NCI-H2107 (cell line): ENCODE measurements at places on chromosomes 6 and 20.

DNA sequence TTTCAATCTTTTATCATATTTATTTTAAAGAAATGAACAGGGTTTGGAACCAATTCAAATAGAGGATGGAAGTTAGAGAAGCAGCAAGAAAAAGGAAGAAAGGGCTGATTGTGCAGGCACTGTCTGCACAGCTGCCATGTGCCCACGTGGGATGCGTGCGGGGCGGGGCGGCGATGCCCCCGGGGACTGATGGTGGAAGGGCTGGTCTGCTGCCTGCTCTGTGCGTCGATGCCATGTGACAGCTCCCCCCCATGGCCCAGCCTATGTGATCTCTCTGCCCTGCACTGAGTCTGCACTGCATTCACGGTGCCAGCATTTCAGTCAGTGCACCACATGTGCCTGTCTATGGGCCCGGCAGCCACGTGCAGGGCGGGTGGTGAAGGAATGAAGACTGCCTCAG is 96.4 kb downstream of the IRF4 start:
- no peak for DNase-seq

DNA sequence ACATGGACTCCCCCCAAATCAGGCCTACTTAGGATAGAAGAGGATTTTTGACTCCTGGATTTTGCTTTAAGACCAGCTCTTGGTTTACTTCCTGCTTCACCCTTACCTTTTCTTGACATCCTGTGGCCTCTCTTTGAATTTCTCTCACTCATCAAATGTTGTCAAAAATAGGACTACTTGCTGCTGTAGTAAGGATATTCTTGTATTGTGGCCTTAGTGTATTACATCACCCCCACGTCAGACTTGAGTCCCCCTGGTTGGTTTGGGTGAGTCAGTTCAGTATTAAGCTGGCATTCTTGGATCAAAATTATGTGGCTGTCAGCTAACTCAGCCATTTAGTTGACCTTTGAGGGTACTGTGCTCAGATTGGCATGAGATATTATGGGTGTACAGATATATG is 1.1 kb downstream of the TPX2 start:
- DNase-seq: no peak

GRCh38 chr6:14919038-14919670 is 326.7 kb upstream of the JARID2 start:
- no peak for DNase-seq

DNA sequence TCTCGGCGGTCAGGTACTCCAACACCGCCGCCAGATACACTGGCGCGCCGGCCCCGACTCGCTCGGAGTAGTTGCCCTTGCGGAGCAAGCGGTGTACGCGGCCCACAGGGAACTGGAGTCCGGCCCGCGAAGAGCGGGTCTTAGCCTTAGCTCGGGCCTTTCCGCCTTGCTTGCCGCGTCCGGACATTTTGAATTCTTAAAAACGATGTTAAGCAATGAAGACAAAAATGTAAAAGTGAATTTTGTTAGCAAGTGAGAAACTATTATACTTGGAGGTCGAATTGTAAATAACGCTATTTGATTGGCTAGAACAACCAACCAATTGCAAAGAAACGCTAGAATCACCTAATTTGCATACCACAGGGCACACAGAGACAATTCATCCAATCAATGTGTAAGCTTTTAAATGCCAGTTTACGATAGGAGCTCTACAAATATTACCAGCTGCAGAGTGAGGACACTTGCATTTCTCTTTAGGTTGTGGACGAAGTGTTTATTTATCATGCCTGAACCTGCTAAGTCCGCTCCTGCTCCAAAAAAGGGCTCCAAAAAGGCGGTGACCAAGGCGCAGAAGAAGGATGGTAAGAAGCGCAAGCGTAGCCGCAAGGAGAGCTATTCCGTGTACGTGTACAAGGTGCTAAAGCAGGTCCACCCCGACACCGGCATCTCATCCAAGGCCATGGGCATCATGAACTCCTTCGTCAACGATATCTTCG is 112.0 kb downstream of the HFE start:
- DNase-seq: peak; percentile 58

DNA sequence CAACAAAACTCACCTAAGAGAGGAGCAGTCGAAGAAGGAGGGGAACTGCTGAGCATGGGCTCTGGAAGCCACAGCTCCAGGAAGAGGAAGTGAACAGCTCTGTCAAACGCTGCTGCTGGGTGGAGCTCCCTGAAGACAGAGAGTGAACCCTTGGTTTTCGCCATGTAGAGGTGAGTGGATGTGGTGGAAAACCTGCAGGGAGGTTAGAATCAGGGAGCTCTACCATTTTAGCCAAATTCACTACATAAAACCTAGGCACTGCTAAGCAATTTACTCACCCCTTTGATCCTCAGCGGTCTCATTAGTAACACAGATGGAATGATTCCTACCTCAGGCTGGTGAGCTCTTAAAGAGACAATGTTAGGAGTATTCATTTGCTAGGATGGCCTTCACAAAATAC is 19.4 kb upstream of the TFAP2A start:
- no peak for DNase-seq

DNA sequence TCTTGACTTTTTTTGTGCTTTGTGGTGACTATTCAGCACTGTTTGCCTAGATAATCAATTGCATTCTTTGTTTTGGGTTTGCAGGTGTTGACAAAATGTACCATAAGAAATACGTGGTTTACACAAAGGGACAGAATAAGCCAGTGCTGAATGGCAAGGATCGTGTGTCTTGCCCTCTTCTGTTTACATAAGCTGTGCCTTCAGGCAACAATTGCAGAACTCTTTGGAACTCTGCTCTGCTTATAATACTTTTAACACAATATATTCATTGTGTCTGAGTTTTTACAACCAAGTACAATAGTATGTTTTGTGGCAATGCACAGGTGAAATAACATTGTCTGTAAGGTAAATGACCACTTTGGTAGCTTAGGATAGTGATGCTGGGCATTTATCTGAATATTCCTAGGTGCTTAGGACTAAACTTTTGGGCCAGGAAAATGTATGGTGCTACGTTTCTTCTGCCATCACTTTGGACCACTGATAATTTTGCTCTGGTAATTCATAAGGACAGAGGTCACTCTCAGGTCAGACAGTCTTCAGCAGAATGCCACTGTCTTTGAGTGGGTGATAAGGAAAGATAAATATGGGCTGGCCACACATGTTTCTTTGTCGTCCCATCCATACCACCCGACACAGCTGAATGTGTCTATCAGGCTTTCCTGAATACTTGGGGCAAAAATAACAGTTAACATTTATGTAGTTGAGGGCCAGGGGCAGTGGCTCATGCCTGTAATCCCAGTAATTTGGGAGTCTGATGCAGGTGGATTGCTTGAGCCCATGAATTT is 344.6 kb upstream of the IMPG1 start:
- DNase-seq: no peak

DNA sequence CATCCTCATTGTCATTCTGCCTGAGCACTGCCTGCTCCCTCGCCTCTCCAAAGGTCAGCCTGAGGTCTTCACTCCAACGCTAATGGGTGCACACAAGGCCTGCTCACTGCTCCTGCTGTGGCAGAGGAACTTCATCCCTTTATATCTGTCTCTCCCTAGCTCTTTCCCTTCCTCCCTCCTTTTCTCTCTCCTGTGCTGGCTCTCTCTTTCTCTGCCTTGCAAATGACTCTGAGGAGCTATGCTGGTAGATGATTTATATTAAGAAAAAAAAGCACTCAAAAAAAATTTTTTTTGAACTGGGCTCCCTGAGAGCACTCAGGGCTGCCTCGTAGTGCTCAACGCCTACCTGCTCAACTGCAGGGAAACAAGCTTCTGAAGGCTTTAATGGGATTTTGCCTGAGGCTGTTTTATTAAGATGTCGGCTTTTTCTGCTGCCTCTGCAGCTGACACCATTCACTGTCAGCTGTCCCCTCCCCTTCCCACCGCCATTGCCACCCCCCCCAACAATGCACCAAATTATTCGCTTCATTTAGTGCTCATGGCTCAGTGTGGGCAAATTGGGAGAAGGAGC is 137.7 kb upstream of the DEFB112 start:
- no peak for DNase-seq

DNA sequence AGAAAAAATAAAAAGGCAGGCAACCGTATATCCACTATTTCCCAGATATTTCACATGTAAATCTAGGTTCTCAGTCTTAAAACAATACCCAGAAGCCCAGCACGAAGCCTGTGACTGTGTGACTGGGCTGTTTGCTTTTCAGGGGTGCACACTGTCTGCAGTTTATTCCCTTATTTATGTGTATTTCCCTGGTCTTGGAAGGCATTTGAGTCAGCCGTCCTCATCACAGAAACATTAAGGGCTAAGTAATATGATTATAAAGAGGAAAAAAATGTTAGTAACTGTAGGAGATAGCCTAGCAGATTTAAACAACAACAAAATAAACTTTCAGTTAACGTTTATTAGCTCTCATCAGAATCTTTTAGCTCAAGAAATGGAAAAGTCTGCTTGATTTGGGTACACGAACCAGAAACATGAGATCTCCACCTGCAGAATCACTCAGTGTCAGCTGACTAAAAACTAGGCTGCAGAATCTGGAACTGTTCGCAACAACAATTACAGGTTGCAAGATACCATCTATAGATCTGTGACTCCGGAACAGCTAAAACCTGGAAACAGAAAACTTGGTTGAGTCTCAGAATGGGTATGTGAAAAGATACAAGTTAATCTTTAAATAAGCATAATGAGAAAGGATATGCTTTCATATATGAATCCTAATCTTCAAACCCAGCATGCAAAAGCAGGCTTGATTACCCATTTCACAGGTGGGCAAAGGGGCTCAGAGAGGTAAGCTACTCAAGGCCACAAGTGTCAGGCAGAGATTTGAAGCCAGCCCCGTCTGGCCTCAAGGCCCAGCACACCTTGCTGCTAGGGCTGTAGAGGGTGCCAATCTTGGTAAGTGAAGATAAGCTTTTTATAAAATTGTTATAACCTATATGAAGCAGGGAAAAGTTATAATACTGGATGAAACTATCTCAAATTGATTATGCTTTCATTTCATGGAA is 21.1 kb downstream of the GCLC start:
- DNase-seq: no peak

DNA sequence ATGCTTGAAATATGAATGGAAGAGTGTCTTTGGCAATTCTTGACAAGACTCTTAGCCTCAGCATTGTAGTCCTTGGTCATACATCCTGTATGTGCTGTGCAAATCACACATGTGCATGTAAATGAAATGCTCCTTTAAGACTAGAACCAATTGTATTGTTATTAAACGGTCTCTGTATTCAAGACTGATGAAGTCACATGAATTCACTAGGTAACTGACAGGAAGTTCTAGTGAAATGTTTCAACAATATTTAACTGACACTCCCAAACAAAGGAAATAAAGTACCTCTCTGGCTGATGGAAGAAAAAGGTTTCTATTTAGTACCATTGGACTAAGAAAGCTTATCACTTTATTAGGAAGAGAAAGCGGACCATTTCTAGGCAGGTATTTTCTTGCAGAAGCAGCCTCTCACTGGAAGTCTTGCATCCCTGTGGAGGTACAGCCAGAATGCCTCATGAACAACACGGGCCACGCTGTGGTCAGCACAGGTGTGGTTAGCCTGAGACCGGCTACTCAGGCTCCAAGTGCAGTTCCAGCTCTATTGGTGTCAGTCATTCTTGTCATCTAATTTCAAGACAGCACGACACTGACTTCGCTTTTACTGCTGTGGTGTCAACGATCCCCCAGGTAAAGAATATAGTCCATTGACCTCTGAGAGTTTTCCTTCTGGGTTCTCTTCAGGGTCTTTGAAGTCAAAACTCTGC is 17.3 kb downstream of the PPP1R3G start:
- no peak for DNase-seq

DNA sequence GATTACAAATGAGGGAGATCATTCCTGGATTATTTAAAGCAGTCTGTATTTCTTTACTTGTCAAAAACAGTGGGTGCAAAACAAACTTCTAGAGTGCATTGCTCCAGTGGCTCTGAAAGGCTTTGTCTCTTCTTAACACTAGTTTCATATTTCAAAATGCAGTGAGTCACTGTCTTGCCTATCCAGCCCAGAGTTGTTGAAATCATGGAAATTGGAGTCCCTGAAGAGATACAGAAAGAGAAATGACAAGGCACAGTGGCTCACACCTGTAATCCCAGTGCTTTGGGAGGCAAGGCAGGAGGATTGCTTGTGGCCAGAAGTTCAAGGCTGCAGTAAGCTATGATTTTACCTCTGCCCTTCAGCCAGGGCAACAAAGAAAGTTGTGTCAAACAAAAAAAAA is 11.3 kb downstream of the SLC2A12 start:
- no peak for DNase-seq

DNA sequence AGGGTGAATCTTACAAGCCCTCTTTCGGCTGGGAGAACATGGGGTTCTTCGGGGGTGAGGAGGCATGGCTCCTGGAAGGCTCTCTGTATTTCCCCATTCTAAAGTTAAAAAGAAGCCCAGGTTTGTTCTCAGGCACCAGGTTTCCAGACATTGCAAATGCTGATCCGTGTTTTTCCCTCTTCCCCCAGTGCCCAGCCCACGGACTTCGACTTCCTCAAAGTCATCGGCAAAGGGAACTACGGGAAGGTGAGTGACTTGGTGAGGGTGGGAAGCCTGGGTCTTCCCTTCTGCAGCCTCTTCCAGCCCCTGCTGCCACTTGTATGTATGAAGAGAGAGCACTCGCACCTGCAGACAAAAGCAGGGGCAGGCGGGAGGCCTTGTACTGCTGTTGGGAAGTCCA is 8.7 kb downstream of the SGK2 start:
- DNase-seq: no peak

DNA sequence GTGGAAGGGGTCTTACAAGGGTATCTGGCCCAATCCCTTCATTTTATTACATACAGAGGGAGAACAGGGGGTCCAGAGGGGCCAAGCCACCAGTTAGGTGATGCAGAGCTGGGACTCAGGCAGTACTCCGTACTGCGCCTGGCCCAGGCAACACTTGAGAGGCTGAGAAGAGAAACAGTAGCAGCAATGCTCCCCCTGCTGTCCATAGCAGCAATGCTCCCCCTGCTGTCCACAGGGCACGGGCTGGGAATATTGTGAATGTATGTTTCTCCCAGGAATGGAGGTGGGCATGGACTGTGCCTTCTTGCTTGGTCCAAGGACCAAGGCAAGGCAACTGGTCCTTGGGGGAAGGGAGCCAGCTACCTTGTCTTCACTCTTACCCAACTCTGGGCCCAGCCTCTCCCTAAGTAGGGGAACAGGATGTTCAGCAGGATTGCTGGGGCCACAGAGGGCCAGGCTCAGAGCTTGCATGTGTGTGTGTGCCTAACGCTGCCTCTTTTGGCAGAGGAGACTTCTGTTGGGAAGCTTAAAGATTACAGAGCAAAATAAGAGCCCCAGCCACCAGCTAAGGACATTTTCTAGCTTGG is 14.8 kb upstream of the FAM83C start:
- DNase-seq: no peak

- no peak for DNase-seq
These were observed 135.5 kb downstream of the PAX1 start for GRCh38 chr20:21840991-21841390.

DNA sequence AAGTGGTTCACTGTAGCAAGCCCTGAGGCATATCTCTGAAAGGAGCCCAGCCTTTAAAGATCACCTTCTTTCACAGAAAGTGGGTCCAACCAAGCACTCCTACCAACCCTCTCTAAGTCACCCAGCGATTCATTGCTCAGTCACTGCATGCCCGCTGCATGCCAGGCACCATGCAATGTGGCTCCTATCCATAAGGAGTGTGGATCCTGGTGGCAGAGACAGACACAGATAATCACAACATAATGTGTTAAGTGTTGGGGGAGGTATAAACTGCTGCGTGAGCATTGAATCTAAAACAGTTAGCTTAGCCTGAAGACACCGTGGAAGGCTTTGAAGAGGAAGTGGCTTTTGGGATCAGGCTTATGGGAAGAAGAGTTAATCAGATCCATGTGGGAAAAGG is 659.5 kb downstream of the PTPRT start:
- DNase-seq: no peak

- DNase-seq: no peak
These were observed 26.7 kb downstream of the OVOL2 start for GRCh38 chr20:18031050-18031449.
